Osteocyte (in vitro differentiated cells): ENCODE measurements at places on chromosomes 6 and 20. TPM values are rescaled to one million over a fixed set of nuclear protein-coding genes. Genes with fewer than 3 reads are reported as not detected.

Gene TBC1D20
- 52.8 and 54.1 TPM in 2 replicates for total RNA-seq

Gene BMP6
- total RNA-seq, result not detected in 2 replicates

Gene UNC93A
- not detected in 2 replicates for total RNA-seq

Gene CTCFL
- not detected in 2 replicates for total RNA-seq

Gene SPDEF
- not detected in 2 replicates for total RNA-seq

Gene FUT9
- not detected in 2 replicates for total RNA-seq

Gene SLC17A9
- total RNA-seq, result not detected in 2 replicates

Gene APOM
- 2.2 and 4.0 TPM in 2 replicates for total RNA-seq

Gene EGFL8
- total RNA-seq, result 21.4 and 22.8 TPM in 2 replicates

Gene RNF39
- not detected in 2 replicates for total RNA-seq

Gene RHAG
- not detected in 2 replicates for total RNA-seq

Gene CASS4
- total RNA-seq, result 0.13 TPM in 1 of 2 replicates, not detected in the other

Gene DEFB124
- total RNA-seq, result not detected in 2 replicates

Gene COL9A1
- total RNA-seq, result not detected in 2 replicates
